ENCODE measurements at places on chromosomes 2 and 18.

GRCh38 chr2:210798180-210798579 is 241.8 kb downstream of the CPS1 start:
- DNase-seq, result no peak
- H3K4me1 ChIP-seq, result peaks cover 2% of the 10 kb centered on the region
- no peaks in the 10 kb centered on the region for H3K27me3 ChIP-seq
- H3K27ac ChIP-seq, result no peak overlapping the region
- no peak overlapping the region for H3K4me3 ChIP-seq

DNA sequence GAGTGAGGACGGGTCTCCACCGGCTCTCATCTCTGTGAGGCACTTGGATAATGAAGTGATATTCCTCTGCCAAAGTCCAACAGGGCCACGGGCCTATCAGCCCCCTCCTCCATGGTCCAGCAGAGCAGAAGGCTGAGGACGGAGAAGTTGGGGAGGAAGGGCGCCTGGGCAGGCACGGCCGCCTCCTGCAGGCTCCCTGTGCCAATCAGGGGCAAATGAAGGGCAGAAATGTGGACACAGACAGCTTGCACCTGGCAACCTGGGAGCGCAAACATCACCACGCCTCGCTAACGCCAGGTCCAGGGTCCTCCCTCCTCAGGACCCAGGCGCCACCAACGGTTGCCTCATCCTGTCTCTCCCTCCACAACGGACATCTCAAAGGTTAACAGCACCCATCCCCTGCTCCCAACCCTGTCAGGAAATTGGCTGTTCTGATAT is 24.3 kb downstream of the SMAD7 start:
- no peak overlapping the region for H3K27ac ChIP-seq
- no peak overlapping the region for H3K4me3 ChIP-seq
- H3K36me3 ChIP-seq, result no peaks in the 10 kb centered on the region
- no peak for DNase-seq

DNA sequence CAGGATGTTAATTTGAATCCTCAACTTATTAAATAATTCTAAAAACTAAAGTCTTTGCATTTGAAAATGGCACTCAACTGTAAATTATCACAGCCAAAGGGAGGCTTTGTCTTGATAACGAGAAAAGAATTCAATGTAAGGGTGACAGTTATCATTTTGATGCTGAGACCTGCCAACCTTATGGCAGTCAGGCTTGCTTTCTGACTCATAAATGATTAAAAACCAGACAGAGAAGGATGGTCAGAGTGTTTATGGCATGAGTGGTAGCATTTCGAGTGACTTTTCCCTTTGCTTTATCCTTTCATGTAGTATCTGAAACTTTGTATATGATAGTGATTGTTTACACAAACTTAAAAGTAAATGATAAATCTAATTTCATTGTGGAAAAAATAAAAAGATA is 53.9 kb upstream of the EPC2 start:
- H3K4me3 ChIP-seq, result no peak overlapping the region
- peaks cover 3% of the 10 kb centered on the region for H3K4me1 ChIP-seq
- DNase-seq, result no peak
- no peak overlapping the region for H3K27ac ChIP-seq

GRCh38 chr2:217062768-217063167 is 202.9 kb upstream of the TNP1 start:
- no peak for DNase-seq
- no peaks in the 10 kb centered on the region for H3K36me3 ChIP-seq
- no peak overlapping the region for H3K4me3 ChIP-seq
- no peaks in the 10 kb centered on the region for H3K27me3 ChIP-seq
- no peak overlapping the region for H3K27ac ChIP-seq

DNA sequence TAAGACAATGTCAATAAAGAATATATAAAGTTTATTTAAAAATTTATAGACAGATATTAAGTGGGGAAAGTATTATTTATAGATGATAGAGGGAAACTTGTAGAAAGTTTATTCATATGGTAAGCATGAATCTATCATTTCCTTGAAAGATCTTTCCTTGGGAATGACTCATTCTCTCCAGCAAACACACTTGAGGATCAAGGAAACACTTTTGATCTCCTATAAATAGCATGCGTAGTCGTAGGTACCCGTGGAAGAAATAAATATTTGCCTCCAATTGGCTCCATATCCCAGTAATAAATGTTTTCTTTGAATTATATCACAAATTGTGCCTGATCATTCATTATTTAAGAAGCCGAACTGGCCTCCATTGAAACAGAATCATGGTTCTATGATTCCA is 483.4 kb downstream of the RNF144A start:
- no peaks in the 10 kb centered on the region for H3K36me3 ChIP-seq
- no peak overlapping the region for H3K27ac ChIP-seq
- no peaks in the 10 kb centered on the region for H3K27me3 ChIP-seq
- DNase-seq, result no peak
- H3K4me3 ChIP-seq, result no peak overlapping the region

DNA sequence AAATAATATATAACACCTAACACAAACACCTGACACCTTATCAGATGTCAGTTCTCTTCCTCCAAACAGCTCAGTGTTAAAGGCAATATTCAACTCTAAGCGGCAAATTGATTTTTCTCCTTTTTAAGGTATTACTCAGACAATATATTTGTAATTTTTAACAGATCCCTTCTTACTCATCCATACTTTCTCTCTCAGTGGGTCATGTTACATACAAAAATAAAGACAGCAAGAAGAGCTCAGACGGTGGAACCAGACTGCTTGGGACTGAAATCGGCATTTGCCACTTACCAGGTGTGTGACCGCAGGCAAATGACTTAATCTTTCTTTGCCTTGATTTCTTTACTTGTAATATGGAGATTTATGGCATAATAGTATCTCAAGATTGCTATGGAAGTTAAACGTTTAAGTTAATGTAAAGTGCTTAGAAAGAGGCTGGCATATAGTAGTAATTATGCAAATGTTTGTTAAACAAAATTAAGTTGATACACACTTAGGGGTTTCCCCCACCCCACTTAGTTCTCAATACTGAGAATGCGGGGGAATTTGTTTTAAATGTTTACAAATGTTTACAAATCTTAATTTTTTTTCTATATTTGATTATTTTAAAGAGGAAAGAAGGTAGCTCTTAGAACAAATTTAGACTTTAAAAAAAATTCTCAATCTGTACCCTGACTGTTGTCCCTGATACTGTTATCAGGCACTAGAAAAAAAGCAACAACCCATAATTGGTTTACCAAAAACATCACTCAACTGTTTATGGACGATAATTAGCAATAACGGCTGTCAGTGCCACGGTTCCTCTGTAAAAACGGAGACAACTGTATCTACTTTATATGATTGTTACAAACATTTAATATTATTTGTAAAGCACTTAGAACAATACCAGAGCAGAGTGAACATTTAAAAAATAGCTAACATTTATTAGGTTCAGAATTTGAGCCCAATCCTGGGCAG is 25.6 kb downstream of the MAP3K2 start:
- no peaks in the 10 kb centered on the region for H3K27me3 ChIP-seq
- peaks cover 3% of the 10 kb centered on the region for H3K4me1 ChIP-seq
- no peaks in the 10 kb centered on the region for H3K36me3 ChIP-seq
- H3K4me3 ChIP-seq, result no peak overlapping the region

- no peak overlapping the region for H3K27ac ChIP-seq
- no peaks in the 10 kb centered on the region for H3K27me3 ChIP-seq
- no peak for DNase-seq
- no peak overlapping the region for H3K4me3 ChIP-seq
- peaks cover 2% of the 10 kb centered on the region for H3K4me1 ChIP-seq
Measured at GRCh38 chr2:38037325-38037724, 38.6 kb downstream of the CYP1B1 start.

- no peak for DNase-seq
- H3K4me3 ChIP-seq, result no peak overlapping the region
- no peaks in the 10 kb centered on the region for H3K27me3 ChIP-seq
- no peaks in the 10 kb centered on the region for H3K4me1 ChIP-seq
Measured at GRCh38 chr18:54740136-54740846, 88.0 kb upstream of the RAB27B start.

DNA sequence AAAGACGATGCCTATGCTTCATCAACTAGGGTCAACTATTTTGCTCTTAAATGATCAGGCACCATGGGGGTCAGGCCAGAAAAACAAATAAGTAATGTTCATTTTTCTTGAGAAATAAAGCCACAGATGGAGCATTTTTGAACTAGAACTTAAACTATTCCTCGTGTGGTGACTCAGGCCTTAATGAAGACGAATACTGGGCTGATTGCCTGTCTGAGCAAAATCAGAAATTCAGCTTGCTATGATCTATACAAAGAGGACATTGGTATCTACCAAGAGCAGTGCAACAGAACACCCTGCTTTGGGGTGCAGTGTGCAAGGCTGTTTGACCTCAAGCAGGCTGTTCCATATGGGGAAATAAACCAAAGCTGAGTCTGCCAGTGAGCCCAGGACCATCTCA is 176.0 kb downstream of the NRP2 start:
- DNase-seq, result no peak
- no peak overlapping the region for H3K4me3 ChIP-seq
- no peaks in the 10 kb centered on the region for H3K27me3 ChIP-seq
- H3K36me3 ChIP-seq, result no peaks in the 10 kb centered on the region
- no peak overlapping the region for H3K27ac ChIP-seq

GRCh38 chr18:7174344-7175095 is 56.4 kb upstream of the LRRC30 start:
- no peak for DNase-seq
- H3K4me1 ChIP-seq, result peaks cover 4% of the 10 kb centered on the region
- H3K27me3 ChIP-seq, result no peaks in the 10 kb centered on the region
- no peak overlapping the region for H3K27ac ChIP-seq
- no peak overlapping the region for H3K4me3 ChIP-seq
- H3K36me3 ChIP-seq, result no peaks in the 10 kb centered on the region

GRCh38 chr18:69599377-69599776 is 198.7 kb downstream of the DOK6 start:
- H3K36me3 ChIP-seq, result no peaks in the 10 kb centered on the region
- H3K27ac ChIP-seq, result no peak overlapping the region
- H3K27me3 ChIP-seq, result no peaks in the 10 kb centered on the region
- H3K4me1 ChIP-seq, result no peaks in the 10 kb centered on the region
- H3K4me3 ChIP-seq, result no peak overlapping the region

GRCh38 chr2:33634261-33634910 is 35.3 kb upstream of the FAM98A start:
- no peak overlapping the region for H3K4me3 ChIP-seq
- H3K27ac ChIP-seq, result no peak overlapping the region
- H3K27me3 ChIP-seq, result no peaks in the 10 kb centered on the region
- H3K36me3 ChIP-seq, result no peaks in the 10 kb centered on the region

GRCh38 chr2:192035731-192036442 is 158.8 kb downstream of the TMEFF2 start:
- H3K4me1 ChIP-seq, result no peaks in the 10 kb centered on the region
- H3K27ac ChIP-seq, result no peak overlapping the region
- H3K36me3 ChIP-seq, result no peaks in the 10 kb centered on the region
- no peak overlapping the region for H3K4me3 ChIP-seq
- no peaks in the 10 kb centered on the region for H3K27me3 ChIP-seq

- H3K4me1 ChIP-seq, result no peaks in the 10 kb centered on the region
- no peaks in the 10 kb centered on the region for H3K36me3 ChIP-seq
- DNase-seq, result no peak
- H3K4me3 ChIP-seq, result no peak overlapping the region
- no peaks in the 10 kb centered on the region for H3K27me3 ChIP-seq
Measured at GRCh38 chr2:142849820-142850219, 27.6 kb upstream of the KYNU start.

DNA sequence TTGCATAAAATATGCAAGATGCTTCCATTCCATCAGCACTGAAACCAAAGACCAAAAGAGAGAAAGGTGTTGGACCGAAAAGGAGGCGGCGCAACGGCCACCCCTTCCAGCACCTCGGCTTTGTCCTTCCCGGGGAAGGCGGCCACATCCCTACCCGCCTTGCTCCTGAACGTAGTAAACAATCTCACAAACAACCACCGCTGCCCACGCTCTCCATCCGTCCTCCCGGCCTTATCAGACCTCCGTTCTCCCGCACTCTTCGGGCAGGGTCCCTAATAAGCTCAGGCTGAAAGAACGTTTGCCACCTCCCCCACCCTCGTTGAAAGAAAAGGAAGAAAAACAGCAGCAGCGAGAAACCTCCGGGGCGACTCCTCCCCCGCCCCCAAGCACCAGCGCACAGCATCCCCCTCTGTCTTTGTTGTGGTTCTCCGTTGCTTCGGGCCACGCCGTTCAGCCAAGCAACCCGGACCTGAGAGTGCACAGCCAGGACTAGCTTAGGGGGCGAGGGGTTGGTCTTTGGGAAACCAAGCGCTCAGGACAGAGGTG is 4.4 kb downstream of the EVX2 start:
- DNase-seq, result no peak
- peaks cover 49% of the 10 kb centered on the region for H3K27me3 ChIP-seq
- H3K36me3 ChIP-seq, result no peaks in the 10 kb centered on the region

DNA sequence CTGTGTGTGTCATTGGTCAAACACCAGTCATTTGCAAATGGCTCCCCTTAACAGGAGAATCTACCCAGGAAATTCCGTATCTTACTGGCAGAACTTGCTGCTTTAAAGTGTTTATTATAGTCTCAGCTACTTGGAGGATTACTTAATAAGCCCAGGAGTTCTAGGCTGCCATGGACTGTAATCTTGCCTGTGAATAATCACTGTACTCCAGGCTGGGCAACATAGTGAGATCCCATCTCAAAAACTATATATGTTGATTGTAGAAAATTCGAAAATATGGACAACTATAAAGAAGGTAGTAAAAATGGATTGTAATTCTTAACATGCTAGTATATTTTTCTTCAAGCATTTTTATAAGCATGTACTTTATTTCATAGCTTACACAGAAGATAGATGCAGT is 4.5 kb downstream of the ATIC start:
- no peaks in the 10 kb centered on the region for H3K4me1 ChIP-seq
- DNase-seq, result no peak
- H3K27me3 ChIP-seq, result no peaks in the 10 kb centered on the region
- H3K27ac ChIP-seq, result no peak overlapping the region

GRCh38 chr2:235956281-235956970 is 211.8 kb downstream of the GBX2 start:
- no peaks in the 10 kb centered on the region for H3K36me3 ChIP-seq
- DNase-seq, result no peak
- H3K27ac ChIP-seq, result no peak overlapping the region
- no peak overlapping the region for H3K4me3 ChIP-seq
- H3K4me1 ChIP-seq, result peaks cover 6% of the 10 kb centered on the region

GRCh38 chr2:54397426-54397825 is 58.7 kb upstream of the SPTBN1 start:
- DNase-seq, result no peak
- no peaks in the 10 kb centered on the region for H3K4me1 ChIP-seq
- no peak overlapping the region for H3K4me3 ChIP-seq
- H3K36me3 ChIP-seq, result no peaks in the 10 kb centered on the region
- no peak overlapping the region for H3K27ac ChIP-seq

DNA sequence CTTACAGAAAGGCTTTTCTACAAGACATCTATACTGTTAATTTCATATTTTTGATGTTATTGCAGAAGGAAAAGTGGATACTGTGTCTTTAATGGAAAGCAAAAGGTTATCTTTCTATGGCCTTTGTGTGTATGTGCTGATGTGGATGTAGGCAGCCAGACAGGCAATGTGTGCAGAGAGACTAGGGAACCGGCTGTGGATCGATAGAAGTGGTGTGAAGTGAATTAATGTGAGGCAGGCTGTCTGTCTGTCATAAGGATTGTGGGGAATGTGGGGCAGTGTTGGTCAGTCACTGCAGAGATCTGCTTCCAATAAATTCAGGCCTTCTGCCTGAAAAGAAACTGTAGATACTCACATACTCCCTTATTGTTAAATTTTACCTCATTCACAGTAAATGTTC is 156.7 kb downstream of the WDR7 start:
- H3K4me3 ChIP-seq, result no peak overlapping the region
- H3K27ac ChIP-seq, result no peak overlapping the region
- H3K4me1 ChIP-seq, result peaks cover 6% of the 10 kb centered on the region
- H3K36me3 ChIP-seq, result no peaks in the 10 kb centered on the region
